ENCODE measurements at places on chromosomes 7 and 10.

- DNase-seq: no peak
These were observed 93.8 kb downstream of the CALD1 start for GRCh38 chr7:134873253-134873652.

DNA sequence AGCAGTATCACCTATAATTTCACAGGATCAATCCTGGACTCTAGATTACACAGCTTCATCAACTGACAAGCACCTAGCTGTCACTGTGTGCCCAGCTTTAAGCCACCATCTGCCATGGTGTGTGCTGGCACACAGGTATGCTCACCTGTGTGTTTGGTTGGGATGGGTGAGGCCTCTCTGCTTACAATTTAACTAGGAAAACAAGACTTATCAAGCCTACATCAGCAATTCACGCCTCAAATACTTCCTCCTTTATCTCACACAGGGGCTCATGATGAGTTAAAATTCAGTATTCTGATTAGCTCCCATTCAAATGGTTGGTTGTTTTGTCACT, 608.2 kb downstream of the PARD3 start:
- no peak for DNase-seq

- no peak for DNase-seq
These were observed 122.7 kb downstream of the MAD1L1 start for GRCh38 chr7:2109936-2110609.

GRCh38 chr7:12066521-12066920, 144.6 kb upstream of the TMEM106B start:
- DNase-seq: no peak

DNA sequence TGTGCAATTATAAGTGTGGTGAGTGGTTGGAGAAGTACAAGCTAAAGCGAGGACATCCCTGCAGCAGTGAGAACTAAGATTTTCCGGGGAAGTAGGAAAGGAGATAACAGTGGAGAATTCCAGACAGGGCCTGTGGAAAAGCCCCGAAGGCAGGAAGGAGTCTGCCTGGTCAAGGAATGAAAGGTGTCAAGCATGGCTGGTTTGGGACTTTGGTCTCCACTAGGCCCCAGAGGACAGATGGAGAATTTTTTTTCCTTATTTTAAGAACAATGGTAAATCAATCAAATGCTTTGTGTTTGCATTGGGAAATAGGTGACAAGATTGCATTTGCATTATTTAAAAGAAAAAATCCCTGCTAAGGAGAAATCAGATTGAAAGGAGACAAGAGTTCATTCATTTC, 3.2 kb upstream of the CEP55 start:
- no peak for DNase-seq

GRCh38 chr7:9242636-9243035, 809.2 kb downstream of the NXPH1 start:
- DNase-seq: no peak

DNA sequence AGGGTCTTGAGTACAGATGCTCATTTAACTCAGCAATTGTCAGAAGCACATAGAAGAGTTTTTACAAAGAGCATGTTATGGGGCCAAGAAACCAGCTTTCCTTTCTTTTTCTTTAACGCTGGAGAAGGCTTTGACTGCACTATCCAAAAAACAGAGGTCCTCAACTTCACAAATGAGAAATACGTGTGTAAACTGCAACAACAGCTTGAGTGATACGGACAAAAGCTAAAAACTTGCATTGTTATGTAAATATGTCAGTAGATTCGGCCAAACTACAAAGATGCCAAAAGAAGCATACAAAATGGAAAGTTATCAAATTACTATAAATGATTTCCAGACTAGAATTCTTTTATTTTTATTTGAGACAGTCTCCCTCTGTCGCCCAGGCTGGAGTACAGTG, 62.4 kb upstream of the C10orf90 start:
- DNase-seq: no peak

All from T follicular helper cell (primary cell).